ENCODE measurements at places on chromosomes 6 and 20.

DNA sequence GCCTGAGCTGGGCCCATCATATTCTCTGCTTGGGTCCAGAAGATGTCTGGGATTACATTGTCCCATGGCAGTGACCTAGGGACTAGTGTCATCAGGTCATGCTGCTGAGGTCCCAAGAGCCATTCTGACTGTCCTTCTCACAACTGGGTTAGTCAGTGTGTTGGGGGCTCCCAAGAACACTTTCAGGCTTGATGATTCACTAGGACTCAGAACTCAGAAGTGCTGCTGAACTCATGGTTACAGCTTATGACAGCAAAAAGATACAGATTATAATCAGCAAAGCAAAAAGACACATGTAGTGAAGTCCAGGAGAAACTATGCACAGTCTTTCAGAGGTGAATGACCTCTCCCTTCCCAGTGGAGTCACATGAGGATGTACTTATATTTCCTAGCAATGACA, 107.8 kb downstream of the SYNE1 start:
- DNase-seq: no peak

DNA sequence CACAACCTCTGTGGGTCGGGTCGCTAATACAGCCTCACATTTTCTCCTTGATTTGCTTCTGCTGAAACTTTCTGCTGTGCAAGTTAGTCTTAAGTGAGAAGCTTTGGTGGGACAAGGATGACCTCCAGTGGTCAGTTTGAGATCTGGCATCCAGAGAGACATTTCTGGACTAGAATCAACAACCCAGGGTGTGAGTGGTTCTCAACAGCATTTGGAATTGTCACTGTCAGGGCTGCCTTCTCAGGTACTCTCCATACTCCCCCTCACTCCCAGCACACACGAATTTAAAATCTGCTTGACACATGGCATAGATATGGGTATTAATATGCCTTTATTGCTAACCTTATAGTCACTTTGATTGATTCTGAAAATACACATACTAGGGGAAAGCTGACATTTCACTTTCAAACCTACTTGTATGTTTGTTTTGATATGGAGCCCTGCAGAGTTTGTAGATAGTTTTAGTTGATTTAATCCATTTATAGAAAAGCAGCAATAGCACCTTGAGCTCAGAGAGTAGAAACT, 13.2 kb downstream of the OTOR start:
- DNase-seq: peak; percentile 12

DNA sequence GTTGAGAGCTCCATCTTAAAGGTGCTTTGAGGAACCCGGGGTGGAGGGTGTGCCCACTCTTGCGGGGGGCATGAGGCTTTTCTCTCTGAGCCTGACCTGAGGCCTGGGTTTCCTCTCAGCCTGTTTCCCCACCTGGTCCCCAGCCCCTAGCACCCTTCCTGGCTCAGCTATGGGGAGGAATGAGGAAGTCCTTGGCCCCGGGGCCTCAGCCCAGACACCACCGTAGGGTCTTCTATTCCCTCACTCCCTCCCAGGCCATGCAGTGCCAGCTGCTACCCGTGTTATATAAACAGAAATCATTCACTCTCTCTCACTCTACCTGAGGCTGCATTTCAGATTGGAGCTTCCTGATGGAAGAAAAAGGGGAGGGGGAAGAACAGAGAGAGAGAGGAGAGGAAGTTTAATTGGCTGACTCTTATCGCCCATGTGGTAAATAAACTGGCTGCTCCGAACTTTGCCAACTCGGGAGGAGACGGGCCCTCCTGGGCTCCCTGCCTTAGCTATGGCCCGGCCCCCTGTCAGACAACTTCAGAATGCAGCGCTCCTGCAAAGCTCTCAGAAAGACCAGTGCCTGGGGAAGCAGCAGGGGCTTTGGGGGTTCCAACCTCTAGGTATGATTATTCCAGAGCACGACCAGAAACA, 2.8 kb downstream of the CDH22 start:
- DNase-seq: no peak

DNA sequence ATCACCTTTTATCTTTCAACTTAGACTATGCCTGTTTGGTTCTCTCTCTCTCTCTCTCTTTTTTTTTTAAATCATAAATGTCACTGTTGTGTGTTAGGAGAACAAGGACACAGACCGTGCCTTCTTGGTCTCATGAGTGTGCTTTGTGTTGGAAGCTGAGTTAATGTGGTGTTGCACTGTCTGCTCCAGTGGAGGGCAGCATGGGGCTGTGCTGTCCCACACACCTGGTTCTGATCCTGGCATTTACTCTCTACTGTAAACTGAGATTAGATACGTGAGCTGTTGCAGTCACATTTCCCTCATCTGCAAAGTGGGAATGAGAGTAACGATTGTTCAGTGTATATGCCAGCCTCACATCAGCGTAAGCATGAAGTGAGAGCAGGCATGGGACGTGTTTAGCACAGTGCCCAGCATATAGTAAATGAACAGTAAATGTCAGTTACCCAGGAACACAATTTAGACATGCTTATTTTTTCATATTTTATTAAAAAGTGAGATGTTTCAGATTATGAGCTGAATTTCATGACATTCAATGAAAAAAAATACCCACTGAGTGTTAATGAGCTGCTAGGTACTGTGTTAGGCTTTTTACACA, 161.1 kb downstream of the FARS2 start:
- no peak for DNase-seq

- DNase-seq: no peak
Observed at GRCh38 chr20:59599941-59600340, 4.4 kb upstream of the PHACTR3 start.

- DNase-seq: no peak
Observed at GRCh38 chr6:125913864-125914351, 42.7 kb upstream of the HINT3 start.

DNA sequence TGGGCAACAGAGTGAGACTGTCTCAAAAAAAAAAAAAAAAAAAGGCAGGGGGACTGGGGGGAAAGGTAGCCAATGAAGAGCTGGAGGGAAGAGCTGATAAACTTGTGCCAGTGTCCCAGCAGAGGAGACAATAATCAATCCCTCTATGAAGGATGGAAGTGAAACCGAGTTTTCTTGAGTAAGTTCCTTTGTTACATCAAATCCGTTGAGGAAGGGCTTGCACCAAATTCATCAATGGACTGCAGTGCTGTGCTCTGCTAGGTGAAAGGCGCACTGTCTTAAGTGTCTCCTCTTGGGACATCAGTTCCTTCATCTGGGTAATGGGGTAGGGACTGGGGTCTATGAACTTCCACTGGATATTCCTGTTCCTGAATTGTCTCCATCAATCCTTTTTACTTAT, 3.0 kb upstream of the CRIP3 start:
- DNase-seq: no peak

GRCh38 chr6:15523679-15524630, 138.9 kb downstream of the DTNBP1 start:
- no peak for DNase-seq

DNA sequence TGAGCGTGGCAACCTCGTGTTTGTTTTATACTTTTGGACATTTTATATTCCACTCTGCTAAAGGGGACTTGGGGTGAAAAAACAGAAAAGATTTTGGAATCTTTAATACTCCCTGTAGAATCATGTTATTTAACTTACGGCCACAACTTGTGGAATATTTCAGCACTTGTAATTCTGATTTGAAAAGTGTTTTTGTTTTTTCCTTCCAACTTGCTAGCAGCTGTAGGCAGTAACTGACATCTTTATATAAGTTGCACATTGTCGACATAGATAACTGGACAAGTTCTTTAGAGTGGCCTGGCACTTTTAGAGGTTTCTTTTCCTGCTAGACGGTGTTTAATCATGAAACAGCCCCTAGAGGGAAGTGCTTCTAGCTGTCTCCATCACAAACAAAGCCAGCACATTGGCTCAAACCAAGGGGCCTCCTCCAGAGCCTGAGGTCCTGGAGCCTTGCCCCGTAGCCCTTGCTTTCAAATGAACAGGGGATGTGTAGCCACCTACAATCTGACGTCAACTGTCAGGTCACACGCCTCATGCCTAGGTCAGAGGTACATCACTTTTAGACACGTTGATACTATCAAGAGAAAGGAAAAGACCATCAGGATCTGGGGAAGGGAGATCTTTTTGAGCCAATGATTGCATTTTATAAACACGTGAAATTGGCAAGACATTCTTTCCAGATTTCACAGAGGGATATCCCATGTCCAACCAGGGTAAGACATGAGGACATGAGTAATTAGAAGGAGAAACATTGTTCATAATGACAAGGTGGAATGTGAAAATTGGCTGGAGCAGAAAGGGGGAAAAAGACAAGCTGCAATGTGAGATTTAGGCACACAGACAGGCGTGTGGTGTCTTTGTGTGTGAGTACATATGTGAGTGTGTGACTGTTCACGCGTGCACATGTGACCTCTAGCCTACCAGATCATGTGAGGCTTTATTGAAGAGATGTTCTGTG, 92.1 kb downstream of the TXNDC5 start:
- no peak for DNase-seq

- DNase-seq: no peak
Observed at GRCh38 chr20:46652699-46653098, 1.4 kb upstream of the SLC13A3 start.

DNA sequence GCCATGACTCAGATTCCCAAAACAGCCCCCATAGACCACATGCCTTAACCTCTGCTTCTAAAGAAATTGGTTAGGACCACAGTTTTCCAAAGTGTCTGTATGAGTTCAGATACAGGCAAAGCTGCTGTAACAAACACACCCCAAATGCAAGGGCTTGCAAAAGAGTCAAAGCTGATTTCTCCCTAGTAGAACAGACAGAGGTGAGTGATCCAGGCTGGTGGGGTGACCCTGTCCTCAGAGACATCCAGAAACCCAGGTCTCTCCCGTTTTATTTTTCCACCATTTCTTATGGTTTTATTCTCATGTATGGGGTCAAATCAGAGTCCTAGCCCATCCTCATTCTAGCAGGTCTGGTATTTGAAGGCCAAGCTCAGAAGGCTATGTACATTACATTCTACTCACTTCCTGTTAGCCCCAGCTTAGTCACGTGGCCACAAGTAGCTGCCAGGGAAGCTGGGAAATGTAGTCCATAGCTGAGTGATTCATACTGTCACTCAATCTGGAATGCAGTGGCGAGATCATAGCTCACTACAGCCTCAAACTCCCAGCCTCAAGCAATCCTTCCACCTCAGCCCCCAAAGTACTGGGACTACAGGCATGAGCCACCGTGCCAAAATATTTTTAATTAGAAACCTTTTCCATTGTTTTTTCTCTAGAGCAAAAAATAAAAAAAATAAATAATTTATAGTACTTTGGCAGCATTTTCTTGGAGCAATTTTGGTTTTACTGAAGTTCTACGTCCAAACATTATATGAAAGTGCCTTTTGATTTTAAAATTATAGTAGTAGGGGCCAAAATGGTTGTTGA, 175.2 kb downstream of the ZMYND8 start:
- no peak for DNase-seq

GRCh38 chr20:57840504-57841296, 130.9 kb upstream of the PMEPA1 start:
- DNase-seq: no peak

DNA sequence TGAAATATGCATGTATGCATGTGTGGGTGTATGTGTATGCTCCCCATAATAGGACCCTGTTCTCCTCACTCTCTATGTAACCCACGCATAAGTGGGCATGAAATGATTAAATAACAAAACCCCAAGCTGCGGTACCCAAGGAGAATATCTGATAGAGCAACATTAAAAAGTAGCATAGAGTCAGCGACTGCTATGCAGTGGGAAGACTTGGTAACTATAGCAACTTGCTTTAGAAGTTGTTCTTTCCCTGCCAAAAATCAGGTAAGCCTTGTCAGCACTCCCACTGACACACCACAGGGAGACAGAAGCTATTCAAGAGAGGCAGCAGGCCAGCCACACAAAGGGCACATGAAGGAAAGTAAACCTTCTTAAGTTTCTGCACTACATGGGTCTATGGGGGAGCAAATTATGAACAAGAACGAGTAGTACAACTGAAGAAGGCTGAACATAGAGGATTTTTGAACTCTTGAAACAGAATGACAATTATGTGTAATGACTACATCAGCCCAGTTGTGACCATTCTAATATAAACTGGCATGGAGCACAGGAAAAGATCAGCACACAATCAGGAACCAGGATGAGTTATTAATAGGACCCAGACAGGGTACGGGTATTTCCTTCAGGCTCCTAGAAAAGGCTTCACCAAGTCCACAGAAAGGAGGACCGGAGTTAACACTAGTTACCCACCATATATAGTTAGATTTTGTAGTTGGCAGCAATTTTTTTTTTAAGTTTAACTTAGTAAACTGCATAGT, 89.9 kb downstream of the GPR6 start:
- DNase-seq: no peak

- no peak for DNase-seq
Observed at GRCh38 chr20:58871533-58872102, 19.1 kb downstream of the GNAS start.

GRCh38 chr20:7144464-7144863, 377.0 kb downstream of the BMP2 start:
- DNase-seq: no peak

DNA sequence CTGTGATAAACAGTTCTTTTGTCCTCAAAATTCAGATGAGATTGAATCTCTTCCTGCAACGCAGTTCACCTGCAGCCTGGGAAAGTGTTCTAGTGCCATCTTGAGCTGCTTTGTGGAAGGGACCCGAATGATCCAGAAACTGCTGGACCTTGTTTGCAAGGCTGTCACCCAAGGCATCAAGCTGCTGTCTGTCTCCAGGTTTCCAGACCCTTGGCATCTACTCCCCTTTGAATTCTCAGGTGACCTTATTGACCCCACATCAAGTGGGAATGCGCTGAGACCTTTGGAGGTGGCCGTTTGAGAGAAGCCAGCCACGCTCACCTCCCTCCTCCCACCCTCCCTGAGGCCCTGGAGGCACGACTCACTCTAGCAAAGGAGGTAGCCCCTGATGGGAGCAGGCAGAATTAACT, 112.5 kb downstream of the EDN3 start:
- no peak for DNase-seq

GRCh38 chr20:49225896-49226295, 6.7 kb downstream of the DDX27 start:
- no peak for DNase-seq

DNA sequence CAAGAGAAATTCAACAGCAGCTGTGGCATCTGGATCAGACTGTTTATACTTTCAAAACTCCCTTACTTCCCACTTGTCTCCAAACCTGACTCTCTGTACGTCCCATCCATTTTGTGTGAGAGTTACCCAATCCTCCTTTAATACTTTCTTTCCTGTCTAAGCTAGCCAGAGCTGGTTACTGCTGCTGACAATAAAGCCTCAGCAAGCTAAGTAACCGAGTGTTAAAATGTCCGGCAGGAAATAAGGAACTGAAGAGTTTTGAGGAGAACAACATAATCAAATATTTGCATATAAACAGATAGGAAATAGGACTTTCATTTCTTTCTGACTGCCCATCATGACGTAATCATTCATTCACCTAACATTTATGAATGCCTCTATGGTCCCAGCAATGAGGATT, 11.6 kb downstream of the TMEM30A start:
- DNase-seq: no peak

DNA sequence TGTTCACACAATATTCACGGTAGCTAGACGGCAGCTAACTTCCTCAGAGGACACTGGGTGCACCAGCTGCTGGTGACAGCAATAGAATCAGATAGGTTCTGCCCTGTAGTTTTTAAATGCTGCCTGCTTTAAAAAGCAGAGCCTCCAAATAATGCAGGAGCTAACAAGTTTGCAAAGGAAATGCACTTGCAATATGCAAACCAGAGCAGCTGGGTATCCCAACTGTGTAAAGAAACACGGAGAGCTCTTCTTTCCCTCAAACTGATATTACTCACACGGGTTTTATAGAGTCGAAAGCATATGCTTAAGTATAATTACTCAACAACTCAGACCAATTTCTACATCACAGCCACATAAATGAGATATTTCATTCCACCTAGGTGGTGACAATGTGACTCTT, 432.7 kb downstream of the TFAP2A start:
- no peak for DNase-seq

Data from effector CD8-positive, alpha-beta T cell (primary cell).